Common myeloid progenitor, CD34-positive (primary cell): ENCODE measurements at places on chromosomes 3 and 15.

DNA sequence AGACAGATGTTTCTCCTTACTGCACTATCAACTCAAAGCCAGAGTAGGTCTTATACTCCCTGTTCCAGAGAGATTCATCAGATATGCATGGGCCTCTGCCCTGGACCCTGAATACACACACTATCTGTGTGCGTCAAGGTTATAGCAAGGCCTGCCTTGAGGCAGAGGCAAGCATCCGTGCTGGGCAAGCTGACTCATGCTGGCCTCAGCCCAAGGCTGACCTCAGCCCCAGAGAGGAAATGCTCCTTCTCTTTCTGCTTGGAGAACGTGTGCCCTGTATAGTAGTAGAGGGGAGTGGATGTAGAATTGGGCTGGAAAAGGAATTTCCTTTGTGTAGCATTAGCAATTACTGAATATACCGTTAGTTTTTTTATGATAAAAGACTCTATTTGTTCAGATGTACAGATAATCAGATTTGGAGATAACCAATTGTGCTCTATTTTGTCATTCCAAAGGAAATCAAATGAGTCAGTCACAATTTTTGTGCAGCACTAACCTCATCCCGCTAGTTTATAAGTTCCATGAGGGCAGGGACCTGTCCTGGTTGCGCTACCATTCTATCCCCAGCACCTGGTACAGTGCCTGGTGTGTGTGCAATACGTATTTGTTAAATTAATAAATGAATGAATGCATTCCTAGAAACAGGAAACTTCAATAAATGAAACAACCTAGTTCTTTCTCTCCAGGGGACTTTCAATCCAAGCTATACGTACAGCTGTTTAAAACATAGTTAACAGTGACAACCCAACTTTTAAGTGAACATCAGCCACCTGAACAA is 13.3 kb upstream of the PAQR9 start:
- DNase-seq, result peak; percentile 68

GRCh38 chr15:42193383-42193782 is 14.7 kb downstream of the VPS39 start:
- no peak for DNase-seq

DNA sequence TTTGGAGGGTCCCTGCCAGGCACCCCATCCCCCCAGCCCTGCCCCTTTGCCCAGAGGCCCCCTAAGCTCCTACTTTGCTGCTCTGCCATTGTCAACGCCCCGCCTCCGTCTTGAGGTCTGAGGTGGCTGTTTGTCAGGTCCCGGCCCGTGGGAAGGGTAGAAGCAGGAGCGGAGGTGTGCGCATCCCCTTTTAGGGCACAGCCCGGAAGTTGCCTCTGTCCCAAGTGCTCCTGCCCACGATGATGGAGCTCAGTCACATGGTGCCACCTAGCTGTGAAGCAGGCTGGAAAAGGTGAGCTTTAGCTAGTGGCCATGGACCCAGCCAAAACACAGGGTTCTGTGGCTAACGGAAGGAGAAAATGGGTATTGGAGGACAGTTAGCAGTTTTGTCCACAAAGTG is 28.5 kb upstream of the LCTL start:
- no peak for DNase-seq

DNA sequence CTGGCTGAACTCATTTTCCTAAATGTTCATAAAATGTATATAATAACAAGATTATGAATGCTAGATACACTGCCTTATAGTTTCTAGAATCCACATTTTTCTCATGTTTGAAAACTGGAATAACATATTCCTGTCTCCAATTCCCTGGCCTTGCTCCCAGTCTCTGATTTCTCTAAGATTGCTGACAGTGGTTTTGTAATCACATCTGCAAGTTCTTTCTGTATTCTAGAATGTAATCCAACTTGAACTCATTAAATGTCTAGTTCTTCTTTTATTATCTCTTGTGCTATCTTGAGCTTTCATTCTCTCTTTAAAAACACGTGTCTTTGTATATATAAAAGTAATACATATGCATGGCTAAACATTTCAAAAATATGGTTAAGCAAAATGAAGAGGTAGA is 215.2 kb upstream of the ADAMTS9 start:
- DNase-seq, result no peak

GRCh38 chr3:17151598-17152373 is 267.0 kb downstream of the PLCL2 start:
- peak; percentile 18 for DNase-seq

- DNase-seq, result no peak
Observed at GRCh38 chr3:65886391-65886790, 152.3 kb downstream of the MAGI1 start.

DNA sequence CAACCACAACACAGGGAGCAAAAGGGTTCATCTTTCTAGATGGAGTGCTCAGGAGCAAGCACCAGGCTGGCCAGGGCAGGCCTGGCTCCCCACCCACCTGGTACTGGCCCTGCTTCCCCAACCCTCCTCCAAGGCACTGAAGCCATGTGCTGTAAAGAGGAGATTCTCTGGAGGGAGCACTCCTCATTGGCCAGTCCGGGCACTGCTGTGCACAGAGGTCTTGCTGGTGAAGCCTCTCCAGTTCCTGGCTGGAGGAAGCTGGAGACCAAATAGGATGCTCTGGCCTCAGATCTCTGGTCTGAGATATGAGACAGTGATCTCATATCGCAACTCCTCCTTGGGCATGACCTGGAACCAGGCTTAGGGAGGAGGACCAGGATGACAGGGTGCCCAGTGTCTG is 7.7 kb upstream of the SEMA3F start:
- no peak for DNase-seq

GRCh38 chr3:17315897-17316296 is 426.5 kb downstream of the TBC1D5 start:
- DNase-seq, result peak; percentile 40

- no peak for DNase-seq
Observed at GRCh38 chr3:151446002-151446340, 14.9 kb downstream of the IGSF10 start.

GRCh38 chr15:44727485-44728231 is 8.7 kb upstream of the TRIM69 start:
- DNase-seq, result peak; percentile 35

DNA sequence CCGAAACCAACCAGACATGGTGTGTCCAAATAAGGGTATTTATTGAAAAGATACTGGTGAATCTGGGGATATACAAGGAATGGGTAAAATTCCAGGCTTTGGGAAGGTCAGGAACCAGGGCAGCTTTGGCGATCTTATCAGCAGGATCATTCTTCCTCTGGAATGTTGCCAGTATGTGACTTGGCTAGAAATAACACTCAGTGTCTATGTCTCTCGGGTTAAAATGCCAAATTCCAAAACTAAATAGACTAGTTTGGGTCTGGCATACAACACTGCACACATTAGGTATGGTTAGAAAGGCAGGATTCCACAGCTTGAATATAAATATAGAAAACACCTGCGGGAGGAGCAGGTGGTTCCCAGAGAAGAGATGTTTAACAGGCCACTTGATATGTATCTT is 220.2 kb upstream of the CD96 start:
- DNase-seq, result no peak
